Activated CD4-positive, CD25-positive, alpha-beta regulatory T cell treated with anti-CD3 and anti-CD28 coated beads, Interleukin-2, amount 50 U/mL, for 72 hours (primary cell): ENCODE measurements at places on chromosomes 5 and 9.

DNA sequence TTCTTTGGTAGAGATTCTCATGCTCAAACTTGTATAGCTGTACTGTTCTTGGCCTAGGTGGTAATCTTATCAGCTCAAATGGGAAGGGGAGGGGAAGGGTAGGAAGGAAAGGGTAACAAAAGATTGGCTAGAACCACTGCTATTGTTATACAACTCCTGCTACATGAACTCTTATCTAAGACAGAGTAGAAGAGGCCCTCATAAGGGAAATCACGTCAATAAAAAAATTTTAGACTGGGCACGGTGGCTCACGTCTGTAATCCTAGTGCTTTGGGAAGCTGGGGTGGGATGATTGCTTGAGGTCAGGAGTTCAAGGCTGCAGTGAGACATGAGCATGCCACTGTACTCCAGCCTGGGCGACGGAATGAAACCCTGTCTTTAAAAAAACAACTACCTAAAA lies 15.9 kb downstream of the STOM start:
- DNase-seq: no peak

GRCh38 chr9:116870566-116870965 lies 183.5 kb downstream of the TRIM32 start:
- no peak for DNase-seq

DNA sequence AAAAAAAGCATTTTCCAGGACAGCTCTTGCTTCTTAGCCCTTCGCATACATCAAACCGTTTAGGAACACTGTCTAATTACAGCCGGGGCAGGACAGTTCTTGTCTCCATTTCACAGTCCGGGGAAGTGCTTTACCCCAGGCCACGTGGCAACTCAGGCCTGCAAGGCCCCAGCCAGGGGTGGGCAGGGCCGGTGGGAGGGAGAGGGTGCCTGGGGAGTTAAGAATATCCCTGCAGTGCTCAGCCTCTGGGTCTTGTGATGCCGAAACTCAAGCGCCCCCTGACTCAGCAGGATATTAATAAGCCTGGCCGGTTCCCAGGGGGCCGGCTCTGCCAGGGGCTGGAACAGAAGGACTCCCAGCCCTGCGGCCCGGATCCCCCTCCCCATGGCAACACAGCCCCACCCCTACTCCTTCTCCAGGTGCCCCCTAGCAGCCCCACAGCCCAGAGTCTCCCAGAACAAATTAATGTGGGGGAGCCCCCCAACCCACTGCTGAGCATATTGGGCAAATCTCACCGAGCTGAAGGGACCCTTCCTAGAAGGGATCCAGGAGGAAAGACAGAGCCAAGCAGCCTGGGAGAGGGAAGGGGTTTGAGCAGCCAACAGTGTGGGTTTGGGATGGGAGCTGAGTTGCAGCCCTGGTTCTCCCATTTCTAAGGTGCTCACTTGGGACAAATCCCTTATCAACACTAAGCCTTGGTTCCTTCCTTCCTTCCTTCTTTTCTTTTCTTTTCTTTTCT lies 45.3 kb downstream of the PLPP7 start:
- no peak for DNase-seq

DNA sequence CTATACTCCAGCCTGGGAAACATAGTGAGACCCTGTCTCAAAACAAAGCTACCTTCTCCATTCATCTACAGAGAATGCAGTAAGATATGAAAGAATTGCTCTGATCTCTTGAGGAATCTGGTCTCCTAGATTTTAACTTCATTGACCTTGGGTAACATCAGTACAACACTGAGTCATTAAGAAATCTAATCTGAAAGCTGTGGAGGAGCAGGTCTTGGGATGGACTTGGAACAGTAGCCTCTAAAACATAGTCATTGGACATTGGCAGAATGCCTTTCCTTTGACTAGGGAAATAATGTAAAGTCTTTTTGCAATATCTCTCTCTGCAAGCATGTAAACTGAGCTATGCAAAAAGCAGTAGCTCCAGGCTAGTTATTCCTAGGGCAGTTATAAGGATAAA lies 58.1 kb downstream of the KCNN2 start:
- DNase-seq: no peak

DNA sequence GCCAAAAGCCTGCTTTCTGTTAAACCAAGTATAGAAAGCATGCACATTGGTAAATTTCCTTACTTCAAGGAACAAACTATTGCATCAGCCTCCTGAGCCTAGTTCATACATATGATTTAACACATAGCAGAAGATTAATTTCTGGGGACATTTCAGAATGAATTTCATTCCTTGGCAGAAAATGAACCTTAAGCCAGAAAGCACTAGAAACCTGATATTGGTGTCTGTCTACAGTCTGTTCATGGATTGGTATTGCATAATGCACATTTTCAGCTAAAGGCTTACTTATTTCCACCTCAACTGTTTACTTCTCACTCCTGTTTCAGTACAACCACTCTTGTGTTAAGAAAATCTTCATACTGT lies 1471.8 kb upstream of the NUDT12 start:
- DNase-seq: no peak

DNA sequence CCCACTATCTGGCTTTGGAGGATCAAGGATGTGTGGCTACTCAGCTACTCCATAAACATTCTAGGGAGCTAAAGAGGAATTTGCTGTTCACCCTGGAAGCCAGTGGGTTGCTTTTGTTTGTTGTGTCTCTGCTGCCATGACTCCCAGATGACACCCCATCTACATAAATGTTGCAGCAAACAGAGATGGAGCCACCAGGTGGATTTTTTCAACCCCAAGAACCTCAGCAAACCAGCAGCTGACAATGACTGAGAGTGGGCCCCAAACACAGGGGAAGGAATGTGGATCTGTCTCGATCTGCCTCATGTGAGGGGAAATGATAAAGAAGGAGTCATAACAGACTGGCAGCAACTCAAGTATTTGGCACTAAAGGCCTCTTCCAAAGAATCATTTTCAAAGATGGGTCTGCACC lies 132.7 kb upstream of the TNC start:
- no peak for DNase-seq

DNA sequence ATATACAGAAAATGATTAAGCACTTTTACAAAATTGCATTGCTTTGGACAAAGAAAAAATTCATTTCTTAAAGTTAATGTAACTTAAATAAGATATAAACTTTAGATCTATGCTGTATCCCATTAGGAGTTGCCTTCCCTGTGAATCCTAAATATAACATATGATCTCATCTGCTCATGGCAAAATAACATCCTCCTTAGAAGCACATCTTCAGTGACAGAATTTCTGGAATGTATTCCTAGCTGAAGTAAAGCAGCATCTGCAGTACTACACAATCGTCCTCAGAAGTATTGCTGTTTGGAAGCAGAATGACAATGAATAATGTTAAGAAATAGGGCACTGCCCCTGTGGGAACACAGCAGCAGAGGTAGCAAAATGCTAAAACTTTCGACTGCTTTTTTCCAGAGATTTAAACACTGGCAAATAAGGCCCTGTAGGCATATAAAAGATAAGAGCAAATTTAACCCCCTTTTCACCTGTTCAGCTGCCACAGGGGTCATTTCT lies 571.0 kb downstream of the PTPRD start:
- DNase-seq: no peak

DNA sequence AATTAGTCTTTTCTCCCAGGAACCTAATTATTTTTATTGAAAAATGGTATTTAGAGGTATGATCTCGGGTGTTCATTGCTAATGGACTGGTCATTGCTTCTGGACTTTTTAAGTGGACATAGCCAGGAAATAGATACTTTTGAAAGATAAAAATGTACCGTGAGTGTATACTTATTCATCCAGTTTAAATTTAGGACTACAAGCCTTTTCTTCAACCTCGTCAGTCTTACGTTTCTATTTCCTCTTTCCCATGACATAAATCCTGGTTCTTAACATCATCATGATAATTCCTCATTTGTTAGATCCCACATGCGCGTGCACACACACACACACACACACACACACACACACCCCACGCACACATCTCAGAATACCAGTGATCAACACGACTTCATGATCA lies 15.1 kb downstream of the PDE8B start:
- DNase-seq: no peak
